Stimulated activated CD8-positive, alpha-beta memory T cell treated with anti-CD3 and anti-CD28 coated beads, Interleukin-4, amount 100 ng/mL, for 1 hour (primary cell): ENCODE measurements at places on chromosomes 11 and 22.

GRCh38 chr11:12592283-12592682 lies 81.9 kb upstream of the TEAD1 start:
- DNase-seq = no peak

DNA sequence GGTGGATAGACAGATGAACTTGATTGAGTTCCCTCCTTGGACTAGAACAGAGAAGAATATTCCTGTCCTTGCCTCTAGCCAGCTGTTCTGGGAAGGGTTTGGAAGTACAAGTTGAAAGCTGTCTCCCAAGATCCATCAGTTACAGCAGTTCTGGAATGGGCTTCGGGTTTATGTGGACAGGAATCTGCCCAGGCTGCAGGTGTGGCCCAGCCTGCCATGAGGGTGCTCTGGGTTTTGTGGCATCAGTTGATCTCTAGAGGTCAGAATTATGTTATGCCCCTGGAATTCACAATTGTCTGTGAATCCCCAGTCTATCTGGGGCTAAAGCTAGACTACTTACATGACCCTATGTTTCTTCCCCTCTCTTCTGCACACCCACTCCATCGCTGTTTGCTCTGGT lies 4.9 kb upstream of the MICAL2 start:
- DNase-seq = no peak

- DNase-seq = no peak
Measured at GRCh38 chr11:115912484-115912945, 408.3 kb upstream of the CADM1 start.

DNA sequence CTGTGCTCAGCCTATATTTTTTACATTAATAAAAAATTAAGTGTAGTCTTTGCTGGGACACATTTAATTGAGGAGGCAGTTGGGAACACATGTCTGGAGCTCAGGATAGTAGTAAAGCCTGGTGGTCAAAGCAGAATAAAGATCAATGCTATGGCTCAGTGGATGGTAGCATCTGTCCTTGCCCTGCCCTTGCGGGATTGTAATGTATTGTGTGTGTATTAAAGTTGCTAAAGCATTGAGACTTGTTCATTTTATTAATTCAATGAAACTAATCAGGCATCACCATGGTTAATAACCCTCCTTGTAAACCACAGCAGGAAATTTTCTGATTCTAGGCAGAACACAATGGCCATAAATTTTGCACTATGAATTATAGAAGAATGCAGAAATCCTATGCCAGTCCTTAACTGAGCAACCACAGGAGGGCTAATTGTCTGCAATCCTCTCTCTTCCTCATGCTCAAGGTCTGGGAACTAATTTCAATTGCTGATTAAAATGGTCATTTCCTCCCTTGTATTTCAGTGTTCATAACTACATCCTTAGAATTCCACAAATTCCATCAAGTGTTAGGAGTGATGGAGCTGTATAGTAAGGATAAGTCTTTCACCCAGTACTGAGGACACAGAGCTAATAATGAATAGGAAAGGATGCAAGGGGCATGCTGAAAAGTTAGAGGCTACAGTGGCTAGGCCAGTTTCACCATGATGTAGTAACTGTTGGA lies 403.2 kb upstream of the DDI1 start:
- no peak for DNase-seq

DNA sequence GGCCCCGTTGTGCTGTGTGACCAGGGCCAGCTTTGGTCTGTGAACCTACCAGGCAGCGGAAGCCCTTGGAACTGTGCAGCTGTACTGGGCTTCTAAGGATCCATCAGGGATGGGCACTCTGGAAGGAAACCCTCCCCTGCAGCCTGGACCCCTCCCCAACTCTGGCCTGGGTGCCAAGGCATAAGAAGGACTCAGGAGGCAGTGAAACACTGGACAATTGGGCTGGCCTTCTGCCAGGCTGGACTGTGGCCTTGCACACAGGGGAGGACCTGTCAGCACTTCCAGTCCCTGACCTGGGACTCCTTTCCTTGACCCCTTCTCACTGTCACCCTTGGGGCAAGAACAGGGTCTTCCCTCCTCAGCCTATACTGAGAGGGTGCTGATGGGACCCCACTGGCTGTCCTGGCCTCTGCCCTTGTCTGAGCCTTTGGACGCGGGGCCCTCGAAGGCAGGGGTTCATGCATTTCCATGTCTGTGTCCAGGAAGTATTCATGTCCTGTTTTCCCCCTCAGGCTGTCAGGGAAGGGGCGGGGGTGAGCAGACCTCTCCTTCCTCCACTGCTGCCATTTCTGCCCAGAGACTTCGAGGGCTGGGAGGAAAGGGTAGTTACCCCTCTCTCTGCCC lies 39.6 kb downstream of the PDE2A start:
- no peak for DNase-seq

DNA sequence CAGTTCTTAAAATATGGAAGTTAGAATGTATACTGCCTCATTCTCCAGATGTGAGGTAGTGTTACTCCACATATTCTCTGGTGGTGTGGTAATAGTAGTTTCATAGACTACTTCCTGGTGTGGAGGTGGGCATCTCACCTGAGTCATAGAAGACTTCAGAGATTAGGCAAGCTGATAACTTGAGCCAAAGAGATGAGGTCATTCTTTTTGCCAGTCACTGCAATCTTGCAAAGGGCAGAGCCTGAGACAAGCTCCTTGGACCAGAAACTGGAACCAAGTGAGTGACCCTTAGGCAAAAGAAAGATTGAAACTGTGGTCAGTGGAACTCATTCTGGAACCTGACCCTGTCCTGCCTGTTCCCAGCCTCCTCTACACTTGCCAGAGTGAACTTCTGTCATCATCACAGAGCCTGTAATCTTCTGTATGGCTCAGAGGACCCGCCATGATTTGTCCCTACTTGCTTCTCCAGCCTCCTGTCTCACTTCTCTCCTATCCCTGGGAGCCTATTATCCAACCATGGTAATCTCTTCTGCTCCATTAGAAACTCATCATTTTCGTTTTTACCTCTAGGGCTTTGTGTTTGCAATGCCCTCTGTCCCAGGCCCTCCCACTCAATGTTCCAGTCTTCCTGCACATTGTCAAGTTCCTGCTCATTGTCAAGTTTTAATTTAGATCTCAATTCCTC lies 10.6 kb upstream of the CCDC83 start:
- no peak for DNase-seq

- DNase-seq = no peak
Measured at GRCh38 chr11:2833051-2833715, 52.4 kb downstream of the CDKN1C start.

DNA sequence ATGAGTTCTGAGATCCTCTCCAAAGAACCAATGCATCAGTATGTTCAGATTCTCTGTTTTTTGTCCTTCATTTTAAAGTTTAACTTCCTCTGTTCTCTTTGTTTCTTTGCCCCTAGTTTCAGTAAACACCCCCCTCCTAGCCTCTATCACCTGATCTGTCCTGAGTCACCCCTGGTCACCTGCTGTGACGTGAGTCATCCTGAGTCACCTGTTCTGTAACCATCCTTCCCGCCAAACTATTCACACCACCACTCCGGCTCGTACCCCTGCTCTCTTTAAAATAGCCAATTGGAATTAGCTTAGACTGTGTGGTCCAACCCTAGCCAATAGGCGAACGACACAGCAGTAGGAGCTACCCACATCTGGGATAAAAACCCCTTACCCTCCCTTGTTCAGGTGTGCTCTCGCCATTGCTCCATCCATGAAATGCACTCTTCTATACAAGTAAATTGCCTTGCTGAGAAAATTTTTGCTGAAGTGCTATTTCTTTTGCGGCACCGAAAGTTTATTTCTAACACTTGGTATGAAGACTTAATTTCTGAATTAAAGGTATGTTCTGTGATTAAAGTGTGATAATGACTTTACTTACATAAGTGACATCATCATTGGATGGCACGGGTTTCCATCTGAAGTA lies 318.4 kb downstream of the AASDHPPT start:
- DNase-seq = no peak

GRCh38 chr22:50665738-50666137 lies 6.9 kb upstream of the SHANK3 start:
- DNase-seq = no peak

DNA sequence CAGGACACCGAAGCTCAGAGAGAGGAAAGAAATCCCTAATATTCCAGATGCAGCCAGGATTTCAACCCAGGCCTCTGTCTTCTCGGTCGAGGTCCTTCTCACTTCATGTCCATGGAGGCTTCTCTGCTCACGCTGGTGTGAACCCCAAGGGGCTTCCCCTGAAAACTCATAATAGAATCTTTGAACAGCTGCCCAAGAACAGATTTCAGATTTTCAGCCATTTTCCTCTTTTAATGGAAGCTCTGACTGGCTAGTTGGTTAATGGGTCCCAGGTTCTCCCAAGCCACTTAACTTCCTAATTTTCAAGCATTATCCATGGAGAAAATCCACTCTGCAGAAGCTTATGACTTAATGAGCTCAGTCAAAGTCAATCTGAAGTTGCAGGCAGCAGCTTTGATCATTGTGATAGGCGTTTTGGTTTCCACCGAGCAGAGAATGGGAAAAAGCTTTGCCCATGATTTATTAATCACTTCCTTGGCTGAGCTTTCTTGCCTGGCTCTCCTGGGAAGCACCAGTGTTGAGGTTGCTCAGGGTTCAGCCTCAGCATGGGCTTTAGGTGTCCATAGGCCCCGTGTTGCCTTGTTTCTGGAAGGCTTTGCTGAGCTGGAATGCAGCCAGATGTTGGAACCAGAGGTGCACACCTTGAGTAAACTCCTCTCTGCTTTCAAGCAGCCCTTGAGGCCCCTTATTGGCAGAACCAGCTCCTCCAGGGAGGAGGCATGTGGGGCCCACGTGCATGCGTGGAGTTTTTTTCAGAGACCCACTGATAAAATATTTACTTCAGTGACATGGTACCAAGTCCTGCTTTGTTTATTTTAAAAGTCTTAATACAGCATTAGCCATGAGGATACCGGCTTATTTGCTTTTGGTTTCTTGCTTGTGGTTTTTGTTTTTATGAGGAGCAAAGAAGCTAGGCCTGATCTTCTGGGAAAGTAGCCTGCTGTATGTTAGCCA lies 25.5 kb downstream of the LDLRAD3 start:
- DNase-seq = no peak

GRCh38 chr11:34886609-34887008 lies 29.6 kb downstream of the APIP start:
- no peak for DNase-seq

GRCh38 chr11:104772806-104773241 lies 125.4 kb downstream of the CASP12 start:
- DNase-seq = no peak

DNA sequence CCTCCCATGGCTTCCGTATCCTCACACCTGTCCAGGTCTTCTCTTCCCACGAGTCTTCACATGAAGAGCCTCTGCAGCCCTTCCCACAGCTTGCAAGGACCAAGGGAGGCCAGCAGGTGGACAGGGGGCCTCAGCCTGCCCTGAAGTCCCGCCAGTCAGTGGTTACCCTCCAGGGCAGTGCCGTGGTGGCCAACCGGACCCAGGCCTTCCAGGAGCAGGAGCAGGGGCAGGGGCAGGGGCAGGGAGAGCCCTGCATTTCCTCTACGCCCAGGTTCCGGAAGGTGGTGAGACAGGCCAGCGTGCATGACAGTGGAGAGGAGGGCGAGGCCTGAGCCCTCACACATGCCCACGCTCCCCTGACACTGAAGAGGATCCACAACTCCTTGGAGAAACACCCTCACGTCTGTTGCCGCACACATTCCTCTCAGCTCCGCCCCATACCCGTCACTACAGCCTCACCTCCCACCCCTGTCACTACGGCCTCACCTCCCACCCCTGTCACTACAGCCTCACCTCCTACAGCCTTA lies 8.3 kb downstream of the SSH3 start:
- no peak for DNase-seq

- DNase-seq = no peak
Measured at GRCh38 chr11:126008956-126009355, 53.7 kb downstream of the CDON start.

GRCh38 chr22:30402028-30402765 lies 5.4 kb downstream of the SEC14L2 start:
- no peak for DNase-seq

DNA sequence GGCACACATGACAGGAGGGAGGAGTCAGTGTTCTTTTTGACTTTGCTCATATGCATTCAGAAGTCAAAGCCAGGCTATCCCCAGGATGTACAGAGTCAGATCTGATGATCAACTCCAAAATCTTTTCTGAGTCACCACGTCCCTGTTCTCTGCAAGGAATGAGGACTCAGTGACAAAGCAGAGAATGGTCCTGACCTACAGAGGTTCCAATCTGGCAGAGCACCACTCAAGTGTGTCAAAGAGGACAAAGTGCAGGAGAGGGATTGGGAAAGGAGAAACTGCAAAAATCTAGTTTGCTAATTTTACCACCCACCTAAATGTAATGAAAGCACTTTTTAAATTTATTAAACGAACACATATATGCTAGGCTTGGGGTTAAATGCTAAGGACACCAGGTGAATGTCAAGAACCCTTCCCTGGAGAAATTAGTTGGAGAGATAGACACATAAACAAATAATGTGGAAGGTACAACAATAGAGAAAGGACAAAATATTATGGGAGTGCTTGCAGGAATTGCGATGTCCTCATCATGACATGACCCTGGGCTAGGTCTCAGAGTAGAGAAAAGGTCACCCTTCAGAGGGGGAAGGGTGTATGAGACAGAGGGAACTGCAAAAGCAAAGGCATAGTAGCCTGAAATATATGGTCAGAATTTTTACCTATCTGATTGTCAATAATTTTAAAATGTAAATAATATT lies 56.3 kb downstream of the MTNR1B start:
- DNase-seq = no peak

DNA sequence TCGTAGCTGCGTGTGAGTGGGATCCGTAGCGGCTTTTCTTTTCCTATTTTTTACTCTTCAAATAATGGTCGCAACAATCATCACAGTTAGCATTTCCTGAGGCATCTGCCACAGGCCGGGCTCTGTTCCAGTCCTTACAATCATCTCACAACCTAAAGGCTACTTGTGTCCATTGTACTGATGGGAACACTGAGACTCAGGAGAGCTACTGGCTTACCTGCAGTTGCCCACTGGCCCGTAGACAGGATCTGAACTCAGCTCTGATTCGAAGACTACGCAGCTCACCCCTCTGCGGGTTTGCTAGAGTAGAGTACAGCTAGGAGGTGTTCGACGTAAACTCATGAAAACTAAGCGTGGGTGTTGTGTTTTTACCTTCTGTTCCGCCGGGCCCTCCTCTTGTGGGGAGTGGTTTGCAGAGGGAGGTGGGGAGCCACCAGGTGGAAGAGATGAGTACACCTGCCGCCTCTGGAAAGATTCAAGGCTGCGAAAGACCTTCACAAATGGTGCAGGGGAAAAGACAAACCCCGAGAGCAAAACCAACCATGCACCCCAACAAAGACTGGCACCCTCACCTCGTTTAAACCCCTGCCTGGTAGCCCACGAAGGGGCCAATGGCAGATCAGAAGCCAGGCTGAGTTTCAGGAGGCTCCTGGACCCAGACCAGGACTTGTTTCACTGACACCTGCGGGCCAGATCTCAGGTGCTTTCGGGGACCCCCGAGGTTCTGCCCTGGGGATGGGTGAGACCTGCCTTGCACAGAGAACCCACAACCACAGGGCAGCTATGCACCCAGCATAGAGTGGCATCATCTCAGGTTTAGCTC lies 18.3 kb upstream of the RFPL3 start:
- DNase-seq = no peak

DNA sequence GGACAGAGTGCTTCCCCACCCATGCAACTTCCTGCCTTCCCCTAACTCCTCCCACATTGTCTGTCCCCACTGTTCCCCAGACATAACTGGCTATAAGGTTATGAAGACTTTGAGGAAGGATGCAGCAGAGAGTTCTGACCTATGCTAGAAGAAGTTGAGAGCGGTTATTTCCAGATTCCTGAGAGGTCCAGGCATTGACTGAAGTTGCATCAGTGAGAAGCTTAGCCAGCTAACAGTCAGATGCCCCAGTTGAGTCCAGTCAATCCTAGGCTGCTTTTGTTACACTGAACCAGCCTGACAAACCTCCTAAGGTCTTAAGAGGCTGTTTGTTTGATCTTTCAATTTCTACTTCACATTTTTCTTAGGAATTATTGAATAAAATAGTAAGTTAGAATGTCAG lies 937.9 kb upstream of the CCDC90B start:
- no peak for DNase-seq
